ENCODE measurements at places on chromosomes 11 and 22.
A peak's percentile ranks its signal among the peaks of the same experiment; 100 is the strongest.

DNA sequence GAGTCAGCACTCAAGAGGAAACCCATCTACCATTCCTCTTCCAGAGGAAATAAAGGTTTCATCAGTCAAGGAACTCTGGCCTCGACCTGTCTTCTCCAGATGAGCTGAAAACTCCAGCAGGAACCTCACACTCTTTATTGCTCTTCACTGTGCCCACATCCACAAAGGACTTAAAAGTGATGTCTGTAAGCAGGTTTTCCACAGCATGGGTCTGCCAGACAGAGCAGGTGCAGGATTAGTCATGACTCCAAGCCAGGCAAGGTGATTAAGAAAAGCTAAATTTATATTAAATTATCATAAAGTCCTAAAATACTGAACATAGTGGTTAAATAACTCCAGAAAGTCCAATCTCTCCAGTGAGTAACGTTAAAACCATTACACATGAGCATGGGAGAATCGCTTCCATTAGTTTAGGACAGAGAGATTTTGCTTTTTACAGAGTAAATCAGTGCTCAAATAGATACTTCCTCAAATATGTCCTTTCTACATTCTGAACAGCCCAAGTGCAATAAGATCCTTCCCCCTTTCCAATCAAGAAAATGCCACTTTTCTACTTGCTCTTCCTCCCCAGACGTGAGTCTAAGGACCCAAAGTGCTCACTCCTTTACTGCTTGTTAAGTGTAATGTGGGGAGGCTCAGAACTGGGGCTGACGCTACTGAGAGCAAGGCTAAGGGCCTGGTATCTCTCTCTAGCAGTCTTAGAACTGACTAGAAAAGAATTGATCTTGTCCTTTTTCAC, 10.7 kb upstream of the CKAP5 start:
- no peak for DNase-seq

DNA sequence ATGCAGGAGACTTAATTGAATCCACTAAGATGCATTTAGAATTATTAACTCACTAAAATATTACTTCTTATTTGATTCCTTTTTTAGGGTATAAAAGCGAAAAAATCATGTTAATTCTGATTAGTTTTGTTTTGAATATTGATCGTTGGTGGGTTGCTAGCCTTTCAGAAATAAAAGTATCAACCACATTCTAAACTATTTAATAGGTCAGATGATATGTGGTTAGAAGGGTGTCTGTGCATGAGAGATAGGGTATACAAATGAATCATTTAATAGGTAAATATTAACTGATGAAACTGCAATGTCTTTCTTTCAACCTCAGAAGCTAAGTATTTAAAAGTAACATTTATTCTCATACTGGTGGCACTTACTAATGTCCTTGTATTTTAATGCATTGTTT, 515.1 kb downstream of the CNTN5 start:
- no peak for DNase-seq

DNA sequence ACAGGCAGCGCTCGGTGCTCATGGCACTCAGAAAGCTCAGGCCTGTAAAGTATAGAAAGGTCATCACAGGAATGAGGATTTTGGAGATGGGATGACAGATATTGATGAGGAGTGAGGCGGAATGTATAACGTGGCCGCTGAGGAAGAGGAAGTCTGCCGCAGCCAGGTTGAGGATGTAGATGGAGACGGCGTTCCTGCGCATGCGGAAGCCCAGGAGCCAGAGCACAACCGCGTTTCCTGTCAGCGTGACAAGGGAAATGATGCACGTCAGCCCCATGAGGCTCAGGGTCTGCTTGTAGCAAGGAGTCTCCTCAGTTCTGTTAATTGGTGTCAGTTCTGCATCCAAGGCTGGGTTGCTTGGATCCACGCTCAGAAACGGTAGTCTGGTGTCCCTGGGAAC, 33.1 kb upstream of the MRGPRX1 start:
- no peak for DNase-seq

DNA sequence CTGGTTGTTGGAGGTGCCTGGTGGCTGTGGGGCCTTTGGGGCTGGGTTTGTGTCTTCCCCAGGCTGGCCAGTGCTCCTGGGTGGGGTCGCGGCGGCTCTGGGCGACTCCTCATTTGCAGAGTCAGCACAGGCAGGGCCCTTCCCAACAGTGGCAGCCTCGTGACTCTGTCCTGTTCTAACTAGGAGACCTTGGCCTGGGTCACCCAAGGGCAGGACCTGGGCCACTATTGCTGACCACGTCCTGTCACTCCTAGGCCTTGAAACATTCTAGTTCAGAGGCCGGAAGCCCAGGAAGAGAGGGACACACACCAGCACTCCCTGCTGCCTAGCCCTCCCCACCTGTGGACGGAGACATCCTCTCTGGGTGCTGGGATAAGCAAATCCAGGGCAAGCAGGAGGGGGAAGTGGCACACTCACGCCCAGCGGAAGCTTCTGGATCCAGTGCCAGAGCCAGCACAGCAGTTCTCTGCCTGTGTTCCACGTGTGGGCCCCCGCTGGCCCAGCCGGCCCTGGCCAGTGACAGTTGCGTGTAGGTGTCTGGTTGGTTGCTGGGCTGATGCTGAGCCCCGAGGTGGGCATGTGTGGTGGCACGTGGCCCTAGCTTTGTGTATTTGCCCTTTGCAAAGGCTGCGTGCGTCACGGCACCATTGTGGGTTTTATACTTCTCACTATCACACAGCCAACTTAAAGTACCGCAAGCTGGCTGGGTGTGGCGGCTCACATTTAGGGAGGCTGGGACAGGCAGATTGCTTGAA, 4.3 kb upstream of the CHID1 start:
- DNase-seq, result no peak

DNA sequence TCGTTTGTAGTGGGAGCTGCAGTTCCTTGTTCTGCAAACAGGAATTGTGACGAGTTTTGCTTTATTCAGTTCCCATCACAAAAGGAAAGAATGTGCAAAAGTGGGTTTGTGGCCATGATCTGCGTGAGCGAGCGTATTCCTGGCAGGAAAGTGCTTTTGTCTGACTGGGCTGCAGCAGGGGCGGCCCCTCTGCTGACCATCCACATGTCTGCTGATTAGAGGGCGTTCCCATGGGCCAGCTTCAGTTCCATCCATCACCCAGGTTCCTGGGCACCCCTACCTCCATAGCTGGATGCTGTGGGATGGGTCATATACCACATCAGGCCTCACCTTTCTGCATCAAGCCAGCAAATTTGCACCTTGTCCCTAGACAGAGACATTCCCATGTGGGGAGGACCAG, 28.9 kb upstream of the GAL start:
- DNase-seq, result no peak

- no peak for DNase-seq
Measured at GRCh38 chr11:86288776-86289507, 13.1 kb upstream of the HIKESHI start.

DNA sequence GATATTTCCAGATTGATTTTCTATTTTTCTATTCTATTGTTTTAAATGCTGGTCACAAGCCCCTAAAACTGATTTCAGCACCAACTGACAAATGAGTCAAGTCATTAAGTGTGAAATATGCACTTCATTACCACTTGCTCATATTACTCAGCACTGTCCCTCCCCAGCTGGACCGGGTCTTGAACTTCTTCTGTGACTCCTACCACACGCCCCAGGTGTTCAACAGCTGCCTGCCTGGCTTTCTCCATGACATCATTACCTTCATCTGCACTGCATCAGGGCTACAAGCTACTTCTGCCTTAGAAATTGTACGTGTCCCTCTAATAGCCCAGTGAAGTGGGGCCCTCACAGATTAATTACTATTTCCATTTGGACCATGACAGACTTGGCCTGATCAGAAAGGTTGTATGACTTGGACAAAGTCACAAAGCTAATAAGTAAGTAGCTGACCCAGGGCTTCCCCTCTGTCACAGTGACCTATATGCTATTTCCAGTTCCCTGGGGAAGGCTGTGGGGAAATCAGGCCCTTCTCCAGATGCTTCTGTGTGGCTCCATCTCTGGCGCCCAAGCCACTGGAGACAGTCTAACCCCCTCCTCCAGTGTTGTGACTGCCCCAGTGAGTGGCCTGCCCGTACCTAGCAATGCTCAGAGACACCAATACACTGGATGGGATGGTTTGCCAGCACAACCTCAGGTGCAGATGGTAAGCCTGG, 18.1 kb downstream of the TBC1D10A start:
- no peak for DNase-seq

- DNase-seq, result peak; percentile 61
Measured at GRCh38 chr11:60831501-60832079, 10.3 kb upstream of the CCDC86 start.

GRCh38 chr11:120815319-120816100, 208.4 kb upstream of the TBCEL start:
- DNase-seq, result no peak

GRCh38 chr22:27097933-27098332, 440.5 kb downstream of the MIAT start:
- no peak for DNase-seq

DNA sequence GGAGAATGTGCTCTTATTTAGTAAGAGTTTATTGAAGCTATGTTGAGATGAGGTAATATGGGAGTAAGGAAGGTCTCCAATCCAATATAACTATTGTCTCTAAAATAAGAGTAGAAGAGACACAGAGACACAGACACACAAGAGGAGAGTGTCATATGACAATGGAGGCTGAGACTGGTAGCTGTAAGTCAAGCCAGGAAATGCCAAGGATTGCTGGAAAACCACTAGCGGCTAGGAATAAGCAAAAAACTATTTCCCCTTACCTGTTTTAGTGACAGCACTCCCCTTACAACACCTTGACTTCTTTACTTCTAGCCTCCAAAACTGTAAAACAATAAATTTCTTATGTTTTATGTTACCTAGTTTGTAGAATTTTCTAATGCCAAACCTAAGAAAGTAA, 1652.8 kb downstream of the LRRC4C start:
- DNase-seq, result no peak

- DNase-seq, result peak; percentile 80
Measured at GRCh38 chr11:111694851-111695250, 71.3 kb downstream of the PPP2R1B start.

DNA sequence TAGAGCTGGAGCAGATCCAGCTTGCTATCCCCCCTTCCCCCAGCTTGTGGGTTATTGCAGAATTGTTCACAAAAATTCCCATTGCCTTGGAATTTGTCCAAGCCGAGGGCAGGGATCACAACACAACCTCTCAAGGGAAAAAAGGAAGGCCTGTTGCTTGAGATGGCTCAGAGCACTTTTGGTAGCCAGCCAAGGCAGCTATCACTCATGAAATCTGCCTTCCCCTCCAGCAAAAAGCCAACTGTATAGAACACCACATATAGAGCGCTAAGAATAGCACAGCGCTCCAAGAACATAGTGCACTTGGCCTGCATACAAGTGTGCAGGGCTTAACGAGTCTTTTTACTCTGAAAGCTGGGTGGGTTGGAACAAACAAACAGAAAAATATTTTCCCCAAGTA, 46.2 kb downstream of the FAM83F start:
- DNase-seq, result peak; percentile 32

- no peak for DNase-seq
Measured at GRCh38 chr11:22617868-22618267, 7.8 kb downstream of the FANCF start.

DNA sequence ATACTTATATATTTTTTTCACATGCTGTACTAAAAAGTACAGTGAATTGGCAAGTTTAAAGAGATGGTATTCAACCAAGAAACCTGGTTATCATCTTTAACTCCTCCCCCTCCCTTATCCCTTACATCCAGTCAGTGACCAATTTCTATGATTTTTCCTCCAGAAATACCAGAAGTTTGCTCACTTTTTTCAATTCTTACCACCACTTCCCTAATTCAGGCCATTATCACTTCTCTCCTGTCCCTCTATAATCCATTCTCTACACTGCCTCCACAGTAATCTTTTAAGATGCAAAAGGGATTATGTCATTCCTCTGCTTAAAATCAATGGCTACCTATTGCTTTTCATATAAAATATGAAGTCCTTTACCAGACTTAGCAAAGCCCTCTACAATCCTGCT, 62.8 kb downstream of the CEP57 start:
- no peak for DNase-seq

Measured in fibroblast of the aortic adventitia (primary cell).